NCI-H2081 (cell line): ENCODE measurements at places on chromosomes 1 and 21.

DNA sequence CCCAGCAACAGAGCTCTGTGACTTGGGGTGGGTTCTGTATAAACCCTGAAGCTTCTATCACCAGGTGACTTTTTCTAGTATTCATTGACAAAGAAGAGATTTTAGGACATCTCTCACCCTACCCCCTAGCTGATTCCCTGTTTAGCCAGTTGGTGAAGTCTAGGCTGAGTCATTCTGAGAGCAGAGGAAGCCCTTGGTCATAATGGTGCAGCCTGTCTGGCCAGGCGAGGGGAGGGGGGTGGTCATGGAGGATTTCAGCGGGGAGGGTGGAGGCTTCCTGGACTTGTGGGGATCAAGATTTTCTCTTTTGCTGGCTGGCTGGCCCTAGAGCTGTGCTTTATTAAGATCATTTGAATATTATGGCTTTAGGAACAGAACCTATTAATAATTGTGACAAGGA is 262.6 kb downstream of the CAMTA1 start:
- DNase-seq, result no peak

GRCh38 chr21:45320261-45321025 is 32.7 kb upstream of the POFUT2 start:
- DNase-seq, result no peak

DNA sequence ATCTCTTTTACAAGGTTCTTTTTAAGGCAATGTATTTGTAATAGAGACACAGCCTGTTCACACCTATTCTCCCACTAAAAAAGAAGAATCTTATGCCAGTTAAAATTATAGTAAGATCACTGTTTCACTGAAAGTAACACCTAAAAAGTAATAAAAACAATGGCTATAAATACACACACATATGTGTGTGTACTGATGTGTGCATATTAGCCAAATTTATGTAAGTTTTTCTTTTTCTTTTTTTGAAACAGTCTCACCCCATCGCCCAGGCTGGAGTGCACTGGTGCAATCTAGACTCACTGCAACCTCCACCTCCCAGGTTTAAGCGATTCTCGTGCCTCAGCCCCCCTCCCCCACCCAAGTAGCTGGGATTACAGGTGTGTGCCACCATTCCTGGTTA is 56.8 kb upstream of the SLC30A10 start:
- DNase-seq, result no peak

DNA sequence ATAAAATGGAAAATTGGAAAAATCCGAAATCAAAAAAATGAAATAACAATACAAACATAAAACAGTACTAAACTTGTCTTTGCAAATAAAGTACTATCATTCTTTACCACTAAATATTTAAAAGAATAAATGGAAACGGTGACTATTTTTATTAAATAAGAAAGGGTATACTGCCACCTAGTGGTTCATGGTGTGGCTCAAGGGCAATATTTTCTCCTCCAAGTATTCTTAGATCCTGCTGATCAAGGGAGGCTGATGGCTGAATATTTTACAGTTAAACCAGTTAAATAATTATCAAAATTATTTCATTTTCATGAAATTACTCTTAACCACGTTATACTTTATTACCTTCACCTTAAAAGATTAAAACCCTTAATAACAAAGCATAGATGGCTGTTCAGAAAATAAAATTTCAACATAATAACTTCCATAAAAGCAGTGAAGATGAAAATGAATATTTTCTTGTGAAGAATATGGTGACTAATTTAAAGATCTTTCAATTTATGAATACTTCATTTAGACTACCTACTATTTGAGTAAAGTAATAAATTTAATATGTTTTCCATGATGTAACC is 1793.9 kb downstream of the NCAM2 start:
- DNase-seq, result peak; percentile 45

DNA sequence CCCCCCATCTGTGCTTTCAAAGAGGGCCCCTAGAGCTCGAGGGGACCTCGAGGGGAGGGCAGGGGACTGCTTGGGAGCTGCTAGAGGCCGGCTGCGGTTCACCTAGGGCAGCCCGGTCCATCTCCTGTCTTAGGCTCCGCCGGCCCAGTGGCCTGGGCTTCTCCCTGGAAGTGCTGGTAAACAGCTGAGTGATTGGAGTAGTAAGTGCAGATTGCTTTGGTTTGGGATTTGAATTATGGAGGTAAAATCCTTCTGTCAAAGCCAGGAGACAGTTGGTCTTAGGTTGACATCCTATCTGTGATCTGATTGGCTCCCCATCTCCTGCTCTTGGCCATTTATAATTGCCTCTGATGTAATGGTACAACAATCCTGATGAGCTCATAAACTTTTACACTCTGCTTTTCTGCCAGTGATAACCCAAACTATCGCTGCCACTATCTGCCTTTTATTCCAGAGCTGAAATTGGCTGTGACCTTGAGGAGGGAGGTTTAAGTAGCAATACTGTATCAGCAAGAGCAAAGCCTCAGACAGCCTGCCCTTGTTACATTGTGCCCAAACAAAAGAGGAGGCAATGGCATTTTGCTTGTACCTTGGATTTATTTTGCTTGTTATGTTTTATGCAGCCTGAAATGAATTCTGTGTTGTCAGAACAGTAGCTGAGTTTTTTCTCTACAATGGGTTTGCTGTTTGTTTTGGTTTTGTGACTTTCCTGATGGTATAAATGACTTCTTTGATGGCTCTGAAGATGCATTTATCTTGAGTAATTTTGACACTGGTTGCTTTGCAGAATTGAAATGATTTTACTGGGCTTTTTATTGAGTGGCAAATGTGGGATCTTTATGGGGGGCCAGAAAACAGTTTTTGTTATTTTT is 2.4 kb downstream of the ARID1A start:
- peak; percentile 41 for DNase-seq
